ENCODE measurements at places on chromosomes 1 and 21.

- DNase-seq: no peak
Measured at GRCh38 chr1:229025576-229025975, 245.3 kb upstream of the RAB4A start.

DNA sequence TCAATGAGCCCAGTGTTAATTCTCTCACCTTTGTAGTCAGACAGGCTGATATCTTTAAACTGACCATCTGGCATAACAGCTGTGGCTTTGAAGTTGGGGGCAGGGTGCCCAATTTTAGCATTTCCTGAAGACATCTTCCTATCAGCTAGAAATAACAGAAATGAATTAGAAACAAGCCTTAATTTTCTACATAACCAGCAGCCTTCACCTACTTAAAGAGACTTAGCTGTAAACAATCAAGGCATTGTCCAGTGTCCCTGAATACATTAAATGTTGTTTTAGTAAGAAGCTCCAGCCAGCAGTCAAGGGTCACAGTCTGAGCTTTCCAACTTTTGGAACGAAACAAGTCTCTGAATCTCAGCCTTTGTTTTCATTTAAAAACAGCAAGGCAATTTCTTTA, 2.8 kb downstream of the PRDX1 start:
- DNase-seq: no peak

GRCh38 chr1:95021119-95021518, 51.6 kb downstream of the ALG14 start:
- DNase-seq: no peak

GRCh38 chr1:217614200-217614712, 16.6 kb downstream of the GPATCH2 start:
- no peak for DNase-seq

DNA sequence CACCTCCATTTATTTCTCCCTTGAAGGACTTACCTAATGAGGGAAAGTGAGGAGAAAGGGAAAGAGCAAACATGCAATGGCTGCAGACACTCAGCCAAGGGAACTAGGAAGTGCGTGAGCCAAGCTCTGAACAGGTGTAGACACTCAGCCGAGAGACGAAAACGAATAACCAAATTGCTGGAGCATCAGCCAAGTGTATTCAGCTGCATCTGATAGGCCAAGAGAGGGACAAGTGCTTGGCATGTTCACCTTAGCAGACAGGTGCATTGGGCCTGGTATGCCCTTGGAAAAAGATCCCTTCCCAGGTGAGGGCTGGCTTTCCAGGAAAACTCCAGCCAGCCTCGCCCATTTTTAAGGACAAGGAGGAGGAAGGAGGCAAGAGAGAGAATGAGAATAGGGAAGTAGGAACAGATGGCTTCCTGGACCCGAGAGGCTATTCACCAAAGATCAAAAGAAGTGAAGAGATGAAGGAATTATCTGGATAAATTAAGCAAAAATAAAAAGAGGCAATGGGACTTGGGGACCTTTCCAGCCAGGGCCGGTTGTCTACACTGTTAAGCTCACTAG, 184.7 kb downstream of the TOMM20 start:
- DNase-seq: no peak

GRCh38 chr1:73162564-73162963, 880.2 kb upstream of the NEGR1 start:
- no peak for DNase-seq

DNA sequence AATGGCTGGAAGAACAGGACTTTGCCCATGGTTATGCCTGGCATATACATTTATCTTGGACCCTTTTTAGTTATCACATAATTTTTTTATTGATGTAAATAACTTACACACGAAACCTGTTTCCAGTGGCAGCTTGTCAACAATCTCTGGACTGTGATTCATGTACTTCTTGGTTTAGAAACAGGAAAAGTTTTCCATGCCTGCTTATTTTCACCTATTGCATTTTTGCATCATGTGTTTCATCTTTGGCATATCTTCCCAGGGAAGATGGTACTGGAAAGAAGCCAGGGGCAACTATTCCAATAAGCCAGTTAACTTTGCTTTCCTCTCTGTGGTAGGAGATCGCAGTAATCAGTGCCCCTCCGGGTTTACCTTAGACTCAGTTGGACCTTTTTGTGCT, 210.3 kb downstream of the TPR start:
- DNase-seq: no peak

DNA sequence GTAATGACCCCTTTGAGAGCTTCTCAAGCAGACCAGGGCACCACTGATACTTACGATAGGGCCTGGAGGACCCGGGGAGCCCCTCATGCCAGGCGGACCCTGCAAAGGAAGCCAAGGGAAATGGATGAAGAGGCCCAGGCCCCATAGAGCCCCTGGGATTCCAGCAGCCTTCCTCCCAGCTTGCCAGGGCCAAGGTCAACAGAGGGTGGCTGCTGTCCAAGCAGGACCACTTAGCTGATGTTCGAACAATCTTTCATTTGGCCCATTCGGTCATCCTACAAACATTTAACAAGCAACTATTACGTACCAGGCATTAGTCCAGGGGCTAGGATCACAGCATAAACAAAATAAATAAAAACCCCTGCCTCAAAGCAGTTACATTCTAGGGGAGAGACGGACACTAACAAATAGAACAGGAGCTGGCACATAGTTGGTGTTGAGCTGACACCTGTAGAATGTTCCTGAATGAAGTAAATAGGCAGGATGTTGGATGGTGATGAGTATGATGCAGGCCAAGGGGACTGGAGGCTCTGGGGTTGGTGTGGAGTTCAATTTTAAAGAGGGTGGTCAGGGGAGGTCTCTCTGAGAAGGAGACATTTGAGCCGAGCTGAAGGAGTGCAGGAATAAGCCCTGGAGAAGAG, 27.0 kb upstream of the PEF1 start:
- no peak for DNase-seq
